ENCODE measurements at places on chromosomes 3 and 15.

DNA sequence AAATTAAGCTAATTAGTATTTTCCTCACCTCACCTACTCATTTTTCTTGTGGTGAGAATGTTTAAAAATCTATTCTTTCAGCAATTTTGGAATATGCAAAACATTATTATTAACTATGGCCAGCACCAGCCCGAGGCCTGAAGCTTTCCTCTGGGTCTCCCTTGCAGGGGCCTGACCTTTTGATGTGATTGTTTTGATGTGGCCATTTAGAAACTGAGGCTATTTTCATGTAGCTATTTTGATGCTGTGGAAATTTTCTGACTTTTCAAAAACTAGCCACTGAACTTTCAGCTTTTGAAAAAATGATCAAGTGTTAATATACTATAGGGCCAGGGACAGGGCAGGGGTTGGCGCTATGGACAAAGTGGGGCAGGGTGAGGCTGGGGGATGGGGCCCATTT is 8.2 kb upstream of the CCR9 start:
- DNase-seq: no peak

GRCh38 chr3:183266454-183266853 is 13.4 kb downstream of the B3GNT5 start:
- no peak for DNase-seq

- no peak for DNase-seq
These were observed 10.3 kb downstream of the LIPC start for GRCh38 chr15:58442122-58442521.

DNA sequence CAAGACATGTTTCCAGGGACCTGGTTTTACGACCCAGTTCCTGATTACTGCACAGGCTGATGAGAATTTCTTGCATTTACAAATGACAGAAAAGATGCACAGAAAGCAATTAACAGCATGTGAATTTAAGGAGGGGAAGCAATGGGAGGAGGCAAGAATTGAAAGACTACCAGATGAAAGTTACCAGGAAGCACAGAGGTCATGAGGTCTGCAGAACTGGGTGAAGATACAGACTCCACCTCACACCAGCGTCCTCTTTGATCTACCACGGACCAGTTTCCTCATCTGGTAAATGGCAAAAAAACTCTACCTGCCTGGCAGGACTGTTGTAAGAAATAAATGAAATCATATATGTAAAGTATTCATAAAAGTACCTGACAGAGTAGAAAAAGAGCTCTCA is 266.0 kb downstream of the MAGI1 start:
- no peak for DNase-seq

DNA sequence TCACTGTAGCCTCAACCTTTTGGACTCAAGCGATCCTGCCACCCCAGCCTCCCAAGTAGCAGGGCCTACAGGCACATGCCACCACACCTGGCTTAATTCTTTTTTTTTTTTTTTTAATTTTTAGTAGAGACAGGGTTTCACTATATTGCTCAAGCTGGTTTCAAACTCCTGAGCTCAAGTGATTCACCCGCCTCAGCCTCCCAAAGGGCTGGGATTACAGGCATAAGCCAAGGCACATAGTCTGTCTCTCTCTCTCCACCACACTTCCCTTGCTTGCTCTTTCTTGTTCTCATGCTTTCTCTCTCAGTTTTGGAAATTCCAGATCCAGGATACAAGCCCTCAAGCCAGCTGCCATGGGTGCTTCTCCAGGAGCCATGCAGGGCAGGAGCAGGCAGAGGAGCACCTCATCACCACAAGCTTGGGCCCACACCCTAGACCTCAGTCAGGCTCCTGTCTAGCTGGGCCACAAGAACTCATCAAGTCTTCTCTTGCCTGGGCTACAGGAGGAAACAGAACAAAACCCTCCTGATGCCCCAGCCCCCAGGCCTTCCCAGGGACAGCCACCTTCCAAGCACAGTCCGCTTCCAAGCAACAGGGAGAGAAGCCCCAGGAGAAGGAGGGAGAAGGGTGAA is 145.3 kb upstream of the LPP start:
- no peak for DNase-seq

DNA sequence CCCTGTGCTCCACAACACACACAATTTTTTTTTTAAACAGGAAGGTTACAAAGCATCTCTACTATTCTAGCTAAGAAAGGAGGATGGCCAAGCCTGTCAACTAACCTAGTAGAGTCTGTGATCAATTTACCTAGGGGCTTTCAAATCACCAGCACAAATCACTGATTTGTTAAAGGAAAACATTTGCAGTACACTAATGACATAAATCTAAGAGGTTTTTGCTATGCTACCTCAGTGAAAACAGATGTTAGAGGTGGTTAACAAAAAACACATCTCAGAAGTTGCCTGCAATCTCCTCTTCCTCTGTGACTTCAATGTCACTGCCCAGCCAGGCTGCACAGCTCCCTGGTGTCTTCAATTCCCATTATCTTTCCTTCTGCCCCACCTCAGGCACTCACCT is 72.0 kb downstream of the RAD18 start:
- no peak for DNase-seq

DNA sequence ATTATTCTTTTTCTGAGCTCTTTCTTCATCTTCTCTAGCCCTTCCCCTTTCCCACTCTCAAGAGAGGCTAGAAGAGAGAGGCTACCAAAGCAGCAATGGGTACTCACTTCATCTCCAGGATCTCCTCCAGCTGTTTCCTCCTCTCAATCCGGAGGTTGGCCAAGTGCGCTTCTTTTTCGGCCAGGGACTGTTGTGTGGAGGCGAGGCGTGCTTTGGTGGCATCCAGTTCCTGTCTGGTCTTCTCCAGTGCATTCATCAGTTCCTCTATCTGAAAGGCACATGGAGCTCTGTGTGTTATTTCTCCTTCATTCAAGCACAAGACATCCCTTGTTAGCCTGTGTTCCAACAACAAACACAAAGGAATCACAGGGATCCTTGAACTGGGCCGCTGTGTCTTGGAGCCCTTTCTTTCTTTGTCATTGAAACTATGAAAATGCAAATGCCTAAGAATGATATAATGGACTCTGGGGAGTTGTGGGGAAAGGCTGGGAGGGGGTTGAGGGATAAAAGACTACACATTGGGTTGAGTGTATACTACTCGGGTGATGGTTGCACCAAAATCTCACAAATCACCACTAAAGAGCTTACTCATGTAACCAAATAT is 401.3 kb upstream of the WNT5A start:
- no peak for DNase-seq

DNA sequence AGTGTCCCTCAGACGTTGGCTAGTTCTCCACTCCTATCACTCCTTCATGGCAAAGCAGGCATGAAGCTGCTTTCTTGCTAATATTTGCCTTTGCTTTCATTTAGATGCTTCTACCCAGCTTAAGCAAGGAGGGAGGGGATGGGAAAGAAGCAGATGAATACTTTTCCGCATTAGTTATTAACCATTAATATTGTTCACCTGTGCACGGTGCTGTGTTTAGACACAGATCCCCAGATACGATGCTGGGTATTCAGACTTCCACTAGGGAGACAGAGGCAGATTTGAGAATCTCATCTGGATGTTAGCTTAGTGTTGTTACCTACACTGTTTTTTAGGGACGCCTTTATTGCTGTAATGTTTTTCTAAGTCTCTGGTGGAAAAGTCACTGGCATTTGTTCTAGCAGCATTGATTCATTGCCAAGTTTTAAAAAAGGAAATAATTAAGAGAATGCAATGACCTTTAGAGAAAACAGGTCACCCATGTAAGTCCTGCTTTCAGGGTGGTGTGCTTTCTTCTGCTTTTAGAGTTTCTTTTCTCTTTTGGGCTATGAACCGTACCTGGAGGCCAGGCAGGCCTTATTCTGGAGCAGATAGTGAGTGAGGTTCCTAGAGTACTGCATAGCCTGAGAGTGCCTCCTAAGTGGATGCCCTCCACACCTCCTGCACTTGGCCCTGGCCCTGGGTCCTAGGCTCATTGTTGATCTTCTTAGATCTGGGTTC is 55.5 kb downstream of the MYZAP start:
- no peak for DNase-seq

DNA sequence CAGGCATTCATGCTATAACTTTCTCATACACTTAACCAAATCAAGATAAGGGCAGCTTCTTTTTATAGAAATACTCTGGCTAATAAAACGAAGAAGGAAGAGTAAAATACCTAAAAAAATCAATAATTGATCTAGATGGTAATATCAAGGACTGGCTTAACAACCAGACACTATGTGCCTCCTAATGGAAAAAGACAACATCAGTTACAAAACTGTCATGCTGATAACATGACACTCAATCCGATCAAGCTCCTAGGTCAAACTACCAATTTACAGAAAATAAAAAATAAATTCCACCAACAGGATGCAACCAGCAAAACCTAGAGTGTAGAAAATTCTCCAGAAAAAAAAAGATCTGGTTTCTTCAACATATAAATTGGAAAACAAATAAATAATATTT is 634.6 kb downstream of the IGSF11 start:
- DNase-seq: no peak

- no peak for DNase-seq
These were observed 2.6 kb downstream of the SPATA12 start for GRCh38 chr3:57063032-57063431.

- DNase-seq: no peak
These were observed 96.8 kb upstream of the ROBO2 start for GRCh38 chr3:76943058-76943457.

- no peak for DNase-seq
These were observed 122.6 kb downstream of the ARNT2 start for GRCh38 chr15:80526556-80527340.

- DNase-seq: no peak
These were observed 5.2 kb downstream of the HYAL2 start for GRCh38 chr3:50317300-50317699.

DNA sequence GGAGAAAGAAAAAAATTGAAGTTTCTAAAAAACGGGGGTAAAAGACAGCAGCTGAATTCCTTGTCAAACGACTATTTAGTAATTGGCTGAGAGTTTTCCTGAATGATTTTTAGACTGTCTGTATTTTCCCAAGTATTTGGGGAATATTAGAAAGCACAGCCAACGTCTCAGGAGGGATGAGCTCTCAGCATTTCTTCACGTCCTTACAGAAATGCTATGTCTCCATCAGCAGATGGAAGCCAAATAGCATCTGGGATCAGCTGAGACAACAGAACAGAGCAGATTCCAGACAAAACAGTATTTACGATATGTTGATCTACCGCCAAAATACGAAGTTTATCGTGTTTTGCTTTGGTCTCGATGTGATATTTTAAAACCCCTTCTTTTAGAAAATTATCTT is 5.3 kb upstream of the TMC3 start:
- no peak for DNase-seq

DNA sequence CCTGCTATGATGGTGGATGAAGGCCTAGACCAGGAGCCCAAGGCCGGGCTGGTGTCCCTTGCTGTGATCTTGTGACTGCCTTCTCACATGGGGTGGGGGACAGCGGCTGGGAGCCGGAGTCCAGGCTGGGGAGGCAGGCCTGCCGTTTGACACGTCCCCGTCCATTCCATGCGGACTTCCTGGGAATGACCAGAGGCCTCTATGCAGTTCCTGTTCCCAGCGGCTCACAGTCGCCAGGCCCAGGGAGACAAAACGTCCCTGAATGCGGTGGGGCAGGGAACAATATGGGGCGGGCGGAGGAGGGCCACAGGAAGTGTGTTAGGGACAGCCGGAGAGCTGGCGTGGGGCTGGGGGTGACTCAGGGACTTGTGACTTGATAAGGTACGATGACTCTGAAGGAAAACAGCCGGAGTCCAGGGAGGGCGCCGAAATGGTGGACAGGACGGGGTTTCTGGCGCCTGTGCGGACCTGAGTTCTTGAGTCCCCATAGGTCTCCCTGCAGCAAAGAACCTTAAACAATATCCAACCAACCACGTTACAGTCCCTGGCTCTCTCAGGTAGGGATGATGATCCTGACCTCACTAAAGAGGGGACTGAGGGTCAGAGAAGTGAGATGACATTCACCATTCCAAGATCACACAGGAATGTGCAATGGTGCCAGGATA is 40.5 kb upstream of the SMAD6 start:
- no peak for DNase-seq

DNA sequence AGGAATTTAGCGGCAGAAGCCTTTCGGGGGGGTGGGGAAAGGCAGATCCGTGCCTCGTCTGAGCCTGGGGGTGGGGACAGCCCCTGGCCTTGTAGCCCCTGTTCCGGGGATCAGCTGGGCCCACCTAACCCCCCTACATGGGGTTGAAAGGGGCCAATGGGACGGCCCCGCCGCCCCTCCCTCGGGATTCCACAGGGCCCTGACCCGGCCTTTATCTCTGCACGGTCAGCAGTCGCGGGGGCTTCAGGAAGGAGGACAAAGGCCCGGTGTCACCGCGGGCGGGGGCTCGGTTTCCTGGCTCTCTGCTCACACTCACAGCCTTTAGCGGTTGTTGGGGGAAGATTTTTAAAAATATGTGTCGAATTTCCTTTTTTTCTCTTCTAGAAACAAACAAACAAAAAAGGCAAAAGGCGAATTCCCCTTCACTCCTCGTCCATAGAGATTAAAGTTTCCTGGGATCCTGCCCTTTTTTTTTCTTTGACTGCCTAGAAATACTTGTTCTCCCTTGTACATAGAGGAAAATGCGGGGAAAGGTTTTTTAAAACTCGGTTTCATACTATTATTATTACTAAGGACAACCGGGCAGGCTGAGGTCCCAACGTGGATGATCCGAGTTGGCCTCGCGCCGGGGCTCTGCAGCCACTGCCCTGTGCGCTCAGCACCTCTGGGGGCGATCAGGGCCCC is 7.9 kb downstream of the FOXL2 start:
- DNase-seq: no peak

- no peak for DNase-seq
These were observed 36.1 kb upstream of the CTXND1 start for GRCh38 chr15:80288131-80288530.

- DNase-seq: no peak
These were observed 38.4 kb downstream of the ABHD17C start for GRCh38 chr15:80733460-80733859.

- DNase-seq: no peak
These were observed 59.2 kb upstream of the HERC1 start for GRCh38 chr15:63892794-63893441.

DNA sequence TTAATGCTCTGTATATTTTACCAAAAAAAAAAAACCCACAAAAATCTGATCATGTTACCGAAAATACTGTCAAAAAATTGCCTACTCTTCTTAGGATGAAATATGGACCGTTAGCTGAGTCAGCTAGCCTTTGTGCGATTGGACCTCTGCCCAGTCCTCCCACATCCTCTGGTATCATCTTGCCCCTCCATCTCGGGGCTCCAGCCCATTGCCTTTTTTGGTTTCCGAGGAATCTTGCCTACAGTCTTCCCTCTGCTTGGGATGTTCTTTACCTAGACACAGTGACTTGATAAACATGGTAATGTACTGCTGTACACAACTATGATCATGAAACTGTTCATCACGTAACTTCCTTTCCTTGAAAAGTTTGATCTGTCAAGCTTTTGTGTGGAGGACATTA is 371.4 kb downstream of the SV2B start:
- peak; percentile 50 for DNase-seq

DNA sequence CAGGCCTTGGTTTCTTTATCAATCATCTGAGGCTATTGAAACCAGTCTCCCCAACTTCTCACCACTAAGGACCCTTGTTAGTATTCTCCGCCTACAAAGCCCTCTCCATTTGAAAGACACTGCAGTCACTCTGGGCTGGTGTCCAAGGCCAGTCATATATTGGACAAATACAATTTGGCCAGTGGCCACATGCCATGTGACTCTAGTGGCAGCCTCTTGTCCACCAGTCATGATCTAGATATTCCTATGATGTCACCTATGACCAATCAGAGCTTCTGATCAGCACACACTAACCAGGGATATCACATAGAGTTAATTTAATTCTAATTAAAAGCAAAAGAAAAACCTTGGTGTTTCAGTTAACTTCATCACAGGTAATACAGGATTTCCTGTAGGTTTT is 68.2 kb downstream of the RAB11A start:
- no peak for DNase-seq
